WTC11 (cell line): ENCODE measurements at places on chromosomes 3 and 15.

- no peak for DNase-seq
Observed at GRCh38 chr3:13227315-13228165, 154.3 kb upstream of the IQSEC1 start.

GRCh38 chr3:52829482-52829881 is 990 bp downstream of the ITIH4 start:
- no peak for DNase-seq

DNA sequence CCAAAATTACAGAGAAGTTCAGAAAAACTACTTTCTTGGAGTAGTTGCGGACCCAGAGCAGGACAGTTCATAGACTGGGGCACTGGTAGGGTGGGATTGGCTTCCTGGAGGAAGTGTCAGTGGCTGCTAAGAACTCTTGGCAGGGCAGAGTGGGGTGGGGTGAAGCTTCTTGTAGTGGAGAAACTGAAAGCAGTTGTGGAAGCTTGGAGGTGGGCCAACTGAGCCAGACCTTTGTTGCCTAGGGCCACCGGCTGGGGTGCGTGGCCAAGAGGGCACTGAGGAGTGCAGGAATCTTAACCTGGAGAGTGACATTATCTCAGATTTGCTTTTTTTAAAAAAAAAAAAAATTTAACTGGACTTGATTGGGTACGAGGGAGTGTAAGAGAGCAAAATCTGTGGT is 3.1 kb downstream of the KAT2B start:
- DNase-seq: no peak

- no peak for DNase-seq
Observed at GRCh38 chr3:58497097-58497496, 5.2 kb downstream of the KCTD6 start.

DNA sequence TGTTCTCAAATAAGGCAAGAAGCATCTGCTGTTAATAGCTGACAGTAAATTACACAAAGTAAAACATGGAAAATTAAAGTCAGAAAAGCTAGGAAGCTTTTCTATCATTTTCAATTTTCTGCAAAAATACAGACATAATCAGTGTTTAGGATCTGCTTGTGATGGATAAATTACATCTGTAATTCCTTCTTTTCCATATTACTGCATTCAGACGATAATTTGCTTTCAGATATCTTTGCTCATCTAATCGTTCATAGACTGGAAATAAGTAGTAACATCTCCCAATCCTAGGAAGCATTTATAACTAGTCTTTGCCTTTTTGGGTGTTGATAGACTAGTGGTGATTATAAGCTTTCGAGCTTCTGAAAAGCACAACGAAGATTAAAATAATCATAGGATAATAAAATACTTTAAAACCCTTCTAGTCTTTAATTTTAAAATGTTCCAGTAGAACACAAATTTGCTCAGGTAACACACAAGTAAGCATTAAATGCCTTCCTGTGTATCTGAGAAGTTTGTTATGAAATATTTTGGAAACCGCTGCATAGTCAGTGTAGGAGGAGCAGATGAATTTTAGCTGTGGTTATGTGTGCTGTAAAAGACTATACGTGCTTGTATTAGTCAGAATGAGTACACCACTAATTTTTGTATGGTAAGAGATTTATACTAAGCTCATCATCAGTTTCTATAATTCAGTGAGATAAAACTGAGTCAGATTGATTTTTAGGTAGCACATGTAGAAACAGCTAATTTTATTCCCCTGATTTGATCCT is 41.0 kb downstream of the MBNL1 start:
- no peak for DNase-seq

- no peak for DNase-seq
Observed at GRCh38 chr3:22734207-22734606, 468.9 kb upstream of the UBE2E2 start.

DNA sequence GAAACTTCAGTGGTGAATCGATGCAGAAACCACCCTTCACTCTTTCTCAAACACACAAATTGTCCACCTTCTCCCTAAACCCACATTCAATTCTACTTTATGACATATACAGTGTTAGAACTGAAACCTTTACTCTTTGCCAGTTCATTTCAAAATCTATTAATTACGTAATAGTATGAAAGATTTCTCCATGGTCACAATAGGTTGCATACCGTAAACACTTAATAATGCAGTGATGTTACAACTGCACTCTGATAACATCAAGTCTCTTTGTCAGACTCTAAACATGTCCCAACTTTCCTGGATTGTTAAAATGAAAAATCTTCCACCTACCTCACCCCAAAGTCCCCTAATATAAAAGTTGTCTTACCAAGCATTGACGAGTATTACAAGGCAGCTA is 111.8 kb upstream of the PROK2 start:
- DNase-seq: no peak

DNA sequence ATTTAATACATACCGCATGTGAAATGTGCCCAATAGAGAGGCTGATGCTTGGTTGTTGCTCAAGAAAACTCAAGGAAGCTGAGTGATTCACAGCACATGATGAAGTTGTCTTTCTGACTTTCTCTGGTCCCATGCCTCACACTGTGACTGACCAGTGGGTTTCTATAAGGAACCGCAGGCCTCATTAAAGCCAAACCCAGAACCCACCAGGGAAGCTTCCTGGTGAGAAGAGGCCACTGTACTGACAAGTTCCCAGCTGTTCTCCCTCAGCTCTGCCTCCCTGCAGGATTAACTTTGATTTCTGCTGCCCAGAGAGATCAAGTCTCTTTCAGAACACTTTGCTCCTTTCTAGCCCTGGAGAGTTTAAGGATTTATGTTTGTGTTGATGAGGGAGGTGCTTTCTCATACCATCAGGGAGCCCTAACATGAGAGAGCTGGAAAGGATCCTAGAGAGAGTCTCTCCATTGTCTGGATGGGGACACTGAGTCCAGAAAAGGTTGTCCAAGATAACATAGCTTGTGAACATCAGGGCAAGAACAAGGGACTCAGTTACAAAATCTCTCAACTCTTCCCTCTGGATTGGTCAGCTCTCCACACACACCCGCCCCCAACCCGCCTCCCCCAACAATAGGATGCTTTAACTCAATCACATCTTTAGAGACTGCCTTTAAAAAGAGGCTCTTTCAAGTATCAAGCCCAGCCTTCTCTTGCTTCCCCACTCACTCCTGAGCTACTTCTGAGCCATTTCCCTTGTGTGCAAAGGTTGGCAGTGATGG is 303.2 kb upstream of the TLE3 start:
- no peak for DNase-seq

- no peak for DNase-seq
Observed at GRCh38 chr3:46873521-46873920, 4.0 kb upstream of the PTH1R start.

- DNase-seq: no peak
Observed at GRCh38 chr3:156522673-156523072, 32.2 kb downstream of the SSR3 start.

GRCh38 chr15:26166429-26166828 is 303.3 kb upstream of the ATP10A start:
- no peak for DNase-seq

GRCh38 chr3:114319453-114319852 is 25.6 kb downstream of the TIGIT start:
- no peak for DNase-seq

GRCh38 chr3:39548282-39548681 is 80.8 kb downstream of the MOBP start:
- no peak for DNase-seq

- DNase-seq: peak; percentile 47
Observed at GRCh38 chr3:139935866-139936817, 1.2 kb downstream of the CLSTN2 start.

DNA sequence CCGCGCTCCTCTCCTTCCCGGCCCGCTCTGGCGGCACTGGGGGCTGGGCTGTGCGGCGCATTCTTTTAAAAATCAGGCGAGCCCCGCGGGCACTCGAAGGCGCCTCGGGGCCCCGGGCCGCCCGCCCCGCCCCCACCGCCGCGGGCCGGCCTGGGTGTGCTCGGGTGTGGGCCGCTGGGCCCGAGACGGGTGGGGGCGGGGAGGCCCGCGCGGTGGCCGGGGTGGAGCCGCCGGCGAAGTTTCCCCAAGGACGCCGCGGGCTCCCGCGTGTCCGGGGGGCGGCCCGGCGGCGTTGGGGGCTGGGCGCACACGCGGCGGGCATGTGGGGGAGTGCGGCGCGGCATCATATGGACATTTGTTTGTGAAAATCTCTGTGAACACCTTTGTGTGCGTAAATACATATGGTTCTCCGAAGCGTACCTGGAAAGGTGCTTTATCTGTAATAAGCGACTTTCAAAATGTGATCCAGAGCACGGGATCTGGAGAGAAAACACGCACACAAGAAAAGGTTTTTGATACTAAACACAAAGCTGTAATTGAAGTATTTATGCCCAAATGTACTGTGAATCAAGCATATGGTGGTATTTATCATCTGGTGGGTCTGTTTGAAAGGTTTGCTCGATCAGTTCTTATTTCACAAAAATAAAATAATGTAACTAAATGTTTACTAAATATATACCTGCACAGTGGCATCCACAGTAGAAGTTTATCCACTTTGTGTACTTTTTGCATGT is 612 bp upstream of the TBL1XR1 start:
- DNase-seq: peak; percentile 76

GRCh38 chr3:100603469-100603868 is 5.9 kb upstream of the ADGRG7 start:
- DNase-seq: no peak

DNA sequence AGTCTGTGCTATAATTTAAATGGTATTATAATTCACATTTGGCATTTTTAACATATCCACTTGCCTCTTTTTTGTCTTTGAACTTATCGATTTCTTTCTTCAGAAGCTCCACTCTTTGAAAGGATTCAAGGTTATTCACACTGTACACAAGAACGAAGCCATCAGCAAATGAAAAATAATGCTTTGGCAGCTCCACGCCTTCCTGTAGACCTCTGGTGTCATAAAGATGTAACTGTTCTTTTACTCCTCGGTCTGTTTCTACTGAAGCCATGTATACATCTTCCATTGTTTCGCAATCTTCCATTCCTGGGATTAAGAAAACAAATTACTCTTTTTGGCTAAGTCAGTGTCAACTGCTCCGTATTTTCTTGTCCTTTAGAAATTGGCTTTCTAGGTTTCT is 16.0 kb downstream of the NKIRAS1 start:
- DNase-seq: no peak

DNA sequence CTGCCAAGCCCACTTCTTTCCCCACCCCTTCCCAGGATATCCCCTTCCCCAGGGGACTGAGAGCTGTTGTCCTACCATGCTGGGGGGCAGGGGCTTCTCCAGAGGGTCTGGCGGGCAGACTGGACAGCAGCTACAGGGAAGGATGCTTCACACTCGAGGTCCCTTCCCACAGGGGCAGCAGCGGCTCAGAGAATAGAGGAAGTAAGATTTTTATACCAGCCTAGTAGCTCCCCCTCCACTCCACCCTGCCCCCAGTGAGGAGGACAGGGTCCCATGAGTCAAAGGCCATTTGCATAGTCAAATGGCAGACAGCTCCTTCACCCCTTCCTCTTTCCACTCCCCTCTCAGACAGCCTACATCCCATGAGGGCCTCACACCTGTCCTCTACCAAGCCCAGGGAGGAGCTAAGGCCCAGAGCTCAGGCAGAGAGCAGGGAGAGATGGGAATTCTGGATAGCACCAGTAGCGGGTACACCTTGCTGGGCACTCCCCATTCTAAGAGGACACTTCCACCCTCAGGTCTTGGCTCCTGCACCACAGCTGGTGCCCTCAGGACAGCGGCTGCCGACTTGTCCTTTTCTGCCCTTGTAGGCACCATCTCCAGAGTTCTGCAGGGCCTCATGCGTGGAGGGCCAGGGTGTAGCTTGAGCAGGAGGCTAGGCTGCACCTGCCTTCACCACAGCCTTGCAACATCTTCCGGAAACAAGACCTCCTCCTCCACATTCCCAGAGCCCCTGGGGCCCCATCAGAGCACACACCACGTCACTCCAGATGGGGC is at the start of gene TLR9:
Gene TLR9 (minus strand): TSS at position 194 of the 777 bp plus-strand sequence. CDS start 116 bp downstream, at position 78.
- DNase-seq: no peak

- peak; percentile 36 for DNase-seq
Observed at GRCh38 chr15:86915811-86916331, 836.2 kb downstream of the AGBL1 start.

DNA sequence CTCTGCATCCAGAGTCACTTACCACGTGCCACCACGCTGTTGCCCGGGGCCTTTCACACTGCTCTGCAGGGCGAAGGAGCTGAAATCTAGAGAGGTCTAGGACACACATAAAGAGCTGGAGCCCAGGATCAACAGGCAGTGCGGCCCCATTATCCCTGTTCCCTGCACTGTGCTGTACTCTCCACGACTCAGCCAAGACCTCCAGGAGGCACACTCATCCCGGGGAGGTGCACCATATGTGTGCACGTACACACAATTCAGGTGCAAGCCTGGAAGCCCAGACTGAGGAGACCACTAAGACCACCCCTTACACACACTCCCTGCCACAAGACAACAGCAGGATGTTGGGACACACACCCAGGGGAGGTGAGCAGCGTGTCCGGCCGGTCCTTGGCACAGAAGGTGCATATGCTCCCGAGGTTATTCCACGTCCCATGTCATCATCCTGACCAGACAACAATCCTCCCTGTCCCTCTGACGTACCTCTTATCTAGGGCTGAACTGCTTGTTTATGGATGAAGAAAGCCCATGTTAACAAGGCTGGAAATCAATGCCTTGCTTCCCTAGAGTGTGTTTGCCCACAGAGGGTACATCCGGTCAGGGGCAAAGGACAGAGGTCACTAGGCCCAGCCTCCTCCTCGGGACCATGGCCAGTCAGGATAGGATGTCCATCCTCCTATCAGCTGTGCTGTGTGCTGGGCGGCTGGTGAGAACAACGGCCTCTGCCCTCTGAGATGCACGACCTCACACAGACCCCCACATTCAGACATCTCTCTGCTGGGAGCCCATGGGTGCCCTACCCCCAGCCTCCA is 16.1 kb downstream of the KLF15 start:
- DNase-seq: peak; percentile 4

DNA sequence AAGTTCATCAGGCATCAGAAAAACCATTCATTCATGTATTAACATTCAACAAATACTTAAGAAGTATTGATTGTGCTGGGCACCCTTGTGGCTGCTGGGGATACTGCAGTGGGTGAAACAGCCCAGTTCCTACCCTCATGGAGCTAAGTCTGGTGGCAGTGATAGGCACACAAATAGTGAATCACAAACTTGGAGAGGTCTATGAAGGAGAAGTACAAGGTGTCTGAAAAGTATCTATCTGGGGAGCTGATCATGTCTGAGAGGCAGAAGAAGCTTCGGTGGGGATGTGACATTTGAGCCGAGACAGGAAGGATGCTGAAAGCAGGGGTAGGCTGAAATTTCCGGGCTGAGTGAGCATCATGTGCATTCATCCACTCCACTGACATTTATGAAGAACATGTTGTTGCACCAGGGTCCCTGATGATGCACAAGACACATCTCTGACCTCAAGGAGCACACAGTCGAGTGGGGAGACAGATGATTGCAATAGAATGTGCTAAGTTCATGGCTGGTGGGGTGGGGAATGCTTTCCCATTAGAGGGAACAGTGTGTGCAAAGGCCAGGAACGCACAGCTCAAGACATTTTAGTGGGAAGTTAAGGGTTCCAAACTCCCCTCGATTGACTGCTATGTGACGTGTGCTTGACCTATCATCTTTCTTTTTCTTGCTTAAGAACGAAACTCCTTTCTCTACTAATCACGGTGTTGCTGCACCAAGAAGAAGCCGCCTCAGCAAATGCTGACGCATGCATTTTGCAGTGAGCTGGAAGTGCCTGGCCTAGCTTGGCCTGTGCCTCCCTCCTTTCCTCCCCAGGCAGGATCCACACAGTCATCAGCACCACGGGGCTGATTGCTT is 309.1 kb upstream of the ICE2 start:
- DNase-seq: peak; percentile 40

- DNase-seq: no peak
Observed at GRCh38 chr3:78900426-78900825, 867.4 kb downstream of the ROBO1 start.
